D341Med (cell line): ENCODE measurements at places on chromosomes 6 and 20.

DNA sequence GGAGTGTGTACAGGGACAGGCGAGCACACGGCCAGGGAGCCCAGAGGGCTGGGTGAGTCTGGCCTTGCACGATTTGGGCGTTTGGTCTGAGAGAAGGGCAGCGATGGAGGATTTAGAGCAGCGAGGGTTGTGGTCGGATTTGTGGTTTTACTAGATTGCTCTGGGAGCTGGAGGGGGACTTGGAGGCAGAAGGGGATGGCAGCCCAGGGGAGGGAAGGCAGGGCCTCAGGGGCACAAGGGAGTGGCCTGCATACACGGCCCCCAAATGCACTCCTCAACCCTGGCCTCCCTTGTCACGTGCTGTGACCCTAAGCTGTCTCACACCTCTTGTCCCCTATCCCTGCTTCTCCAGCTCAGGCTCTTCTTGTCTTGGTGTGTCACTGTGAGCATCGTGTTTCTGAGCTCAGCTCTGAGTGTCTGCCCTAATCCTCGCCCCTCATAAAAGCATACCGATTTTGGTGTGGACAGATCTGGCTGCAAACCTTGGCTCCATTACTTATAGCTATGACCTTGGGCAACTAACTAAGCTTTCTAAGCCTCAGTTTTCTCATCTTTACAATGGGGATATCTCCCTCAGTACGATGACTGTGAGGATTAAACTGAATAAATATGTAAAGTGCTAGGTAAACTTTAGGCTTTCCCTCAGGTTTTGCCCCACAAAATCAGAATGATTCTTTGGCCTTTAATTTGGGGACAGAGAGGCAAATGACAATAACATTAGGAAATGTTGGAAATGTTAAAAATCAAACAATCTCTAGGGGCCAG is 120.1 kb upstream of the ARMC2 start:
- no peak for DNase-seq

- DNase-seq, result no peak
These were observed 6.4 kb downstream of the SERAC1 start for GRCh38 chr6:158161566-158162254.

- DNase-seq, result no peak
These were observed 293.5 kb downstream of the PRL start for GRCh38 chr6:22003287-22003686.

GRCh38 chr20:13336308-13337089 is 115.4 kb downstream of the ISM1 start:
- no peak for DNase-seq

- DNase-seq, result no peak
These were observed 11.7 kb upstream of the C6orf118 start for GRCh38 chr6:165321150-165321549.

DNA sequence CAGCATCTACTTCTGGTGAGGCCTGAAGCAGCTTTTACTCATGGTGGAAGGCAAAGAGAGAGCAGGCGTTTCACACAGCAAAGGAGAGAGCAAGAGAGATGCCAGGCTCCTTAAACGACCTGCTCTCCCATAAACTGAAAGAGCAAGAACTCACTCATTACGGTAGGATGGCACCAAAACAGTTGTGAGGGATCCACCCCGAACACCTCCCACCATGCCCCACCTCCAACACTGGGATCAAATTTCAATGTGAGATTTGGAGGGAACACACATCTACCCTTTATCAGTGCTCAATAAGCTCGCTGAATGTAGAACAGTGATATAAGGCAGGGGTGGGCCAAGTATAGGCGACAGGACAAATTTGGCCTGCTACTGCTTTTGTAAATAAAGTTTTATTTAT is 244.6 kb downstream of the ESR1 start:
- DNase-seq, result no peak

DNA sequence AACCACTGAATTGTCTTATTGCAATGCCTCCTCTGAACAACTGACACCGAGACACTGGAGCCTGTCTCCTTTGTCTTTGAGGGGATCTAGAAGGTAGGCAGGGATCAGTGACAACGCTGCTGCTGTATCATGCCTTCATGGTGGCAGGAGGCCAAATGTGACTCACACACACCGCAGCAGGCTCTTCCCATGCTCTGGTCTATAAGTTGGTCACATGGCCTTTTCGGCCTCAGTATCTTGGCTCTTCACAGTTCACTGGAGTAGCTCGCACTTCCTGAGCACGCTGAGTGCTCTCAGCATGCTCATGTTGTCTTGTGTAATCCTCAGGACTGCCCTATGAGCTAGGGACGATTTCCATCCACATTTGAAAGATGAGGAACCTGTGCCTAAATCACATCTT is 167.4 kb upstream of the PCSK2 start:
- DNase-seq, result no peak

DNA sequence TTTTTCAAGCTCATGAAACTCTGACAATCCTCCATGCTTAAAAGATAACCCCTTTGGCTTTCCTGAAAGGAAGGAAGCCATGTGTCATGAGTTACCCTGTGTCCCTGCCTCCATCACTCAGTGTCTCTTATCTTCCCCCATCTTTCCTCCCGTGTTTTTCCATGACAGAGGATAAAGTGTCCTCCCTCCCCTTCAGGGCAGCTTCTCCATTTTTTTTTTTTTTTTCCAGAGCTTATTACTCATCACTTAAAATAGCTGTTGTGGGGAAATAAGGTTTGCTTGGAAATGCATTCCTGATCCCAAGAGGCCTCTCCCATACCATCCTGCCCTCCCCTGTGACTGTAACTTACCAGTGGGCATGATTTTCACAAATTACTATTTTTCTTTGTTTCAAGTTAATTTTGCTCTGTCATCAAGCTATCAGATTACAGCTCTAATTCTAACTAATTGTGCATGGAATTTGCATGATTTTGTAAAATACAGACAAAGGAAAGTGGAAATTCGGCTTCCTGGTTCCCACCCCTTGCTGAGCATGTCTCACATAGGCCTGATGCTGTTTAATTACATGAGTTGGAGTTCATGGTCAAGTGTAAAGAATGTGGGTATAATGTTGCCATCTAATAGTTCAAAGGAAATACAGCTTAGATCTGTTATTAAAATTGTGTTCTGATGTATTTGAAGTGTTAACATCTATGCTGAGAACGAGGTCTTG is 614.5 kb upstream of the FLRT3 start:
- DNase-seq, result no peak

DNA sequence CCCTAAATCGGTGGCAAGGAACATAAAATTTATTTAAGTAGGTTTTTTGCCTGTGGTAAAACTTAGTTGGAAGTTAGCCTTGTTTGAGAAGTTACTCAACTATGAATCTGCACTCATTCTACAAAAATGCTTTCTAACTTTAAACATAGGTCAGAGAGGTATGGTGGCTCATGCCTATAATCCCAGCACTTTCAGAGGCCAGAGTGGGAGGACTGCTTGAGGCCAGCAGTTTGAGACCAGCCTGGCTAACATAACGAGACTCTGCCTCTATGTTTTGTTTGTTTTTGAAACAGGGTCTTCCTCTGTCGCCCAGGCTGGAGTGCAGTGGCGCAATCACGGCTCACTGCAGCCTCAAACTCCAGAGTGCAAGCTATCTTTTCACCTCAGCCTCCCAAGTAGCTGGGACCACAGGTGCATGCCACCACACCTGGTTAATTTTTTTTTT is 16.2 kb downstream of the USP49 start:
- no peak for DNase-seq

DNA sequence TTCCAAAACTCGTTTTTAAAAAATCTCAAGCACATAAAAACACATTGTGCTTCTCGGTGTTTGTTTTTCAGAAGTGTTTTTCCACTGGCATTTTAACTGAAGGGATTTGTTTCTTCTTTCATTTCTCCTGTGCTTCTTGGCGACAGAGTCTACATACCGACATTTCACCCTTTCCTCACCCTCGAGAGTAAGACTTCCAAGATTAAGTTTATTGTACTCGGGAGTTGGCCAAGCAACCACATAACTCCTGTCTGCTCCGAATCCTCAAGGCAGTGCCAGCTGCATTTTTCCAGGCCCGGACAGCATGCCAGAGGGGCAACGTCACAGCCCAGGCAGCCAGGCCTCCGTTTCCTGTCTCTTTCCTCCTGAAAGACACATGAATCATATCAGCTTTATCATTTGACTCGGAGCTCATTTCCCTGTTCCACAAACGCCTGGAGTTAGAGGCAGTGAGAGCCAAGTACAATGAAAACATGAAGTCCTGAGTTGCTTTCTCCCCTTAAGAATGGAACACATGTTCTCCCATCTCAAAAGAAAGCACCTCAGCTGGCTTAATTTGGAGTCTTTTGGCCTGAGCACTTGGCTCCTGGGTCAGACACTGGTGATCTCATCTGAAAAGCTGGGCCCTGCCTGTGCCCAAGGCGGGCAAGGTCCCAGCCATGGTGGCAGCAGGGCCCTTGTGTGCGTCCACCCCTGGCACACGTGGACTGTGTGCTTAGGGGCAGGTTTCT is 23.2 kb upstream of the FAM50B start:
- no peak for DNase-seq

GRCh38 chr6:9140951-9141460 is 705.7 kb upstream of the SLC35B3 start:
- no peak for DNase-seq

GRCh38 chr6:107419733-107420132 is 39.6 kb downstream of the PDSS2 start:
- DNase-seq, result no peak

DNA sequence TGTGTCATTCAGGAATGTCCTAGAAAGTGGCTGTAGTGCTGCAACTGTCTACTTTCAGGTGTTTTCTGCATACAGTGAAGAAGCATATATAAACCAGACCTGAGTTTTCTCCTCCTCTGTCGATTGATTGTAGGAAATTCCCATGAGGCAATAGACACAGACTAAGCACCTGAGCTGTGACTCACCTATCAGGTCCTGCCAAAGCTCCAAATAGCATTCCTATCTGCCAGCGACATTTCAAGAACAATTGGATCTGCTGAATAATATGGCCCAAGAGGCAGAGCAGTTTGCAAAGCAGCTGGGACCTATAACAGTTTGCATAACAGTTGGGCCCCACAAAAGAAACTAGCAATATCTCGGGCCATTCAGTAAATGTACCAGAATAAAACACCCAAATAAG is 360.4 kb downstream of the HAO1 start:
- no peak for DNase-seq

- DNase-seq, result peak; percentile 87
These were observed 1.3 kb downstream of the HMGA1 start for GRCh38 chr6:34237722-34238584.

DNA sequence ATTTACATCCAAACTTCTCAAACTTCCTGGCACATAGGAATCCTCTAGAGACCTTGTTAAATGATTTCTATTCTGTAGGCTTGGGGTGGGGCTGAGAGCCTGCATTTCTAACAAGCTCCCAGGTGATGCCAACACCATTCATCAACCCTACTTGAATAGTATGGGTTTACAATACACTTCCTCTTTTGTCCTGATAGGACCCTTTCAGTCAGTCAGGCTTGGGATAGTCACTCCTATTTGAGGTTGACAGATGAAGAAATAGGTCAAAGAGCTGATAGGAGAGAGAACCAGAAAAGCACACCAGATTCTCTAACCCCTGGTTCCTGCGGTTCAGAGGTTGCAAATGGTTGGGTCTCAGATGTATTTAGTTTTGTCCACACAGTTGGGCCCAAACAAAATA is 273.4 kb downstream of the TSHZ2 start:
- DNase-seq, result no peak

- no peak for DNase-seq
These were observed 106.5 kb downstream of the THEMIS start for GRCh38 chr6:127794405-127794804.

DNA sequence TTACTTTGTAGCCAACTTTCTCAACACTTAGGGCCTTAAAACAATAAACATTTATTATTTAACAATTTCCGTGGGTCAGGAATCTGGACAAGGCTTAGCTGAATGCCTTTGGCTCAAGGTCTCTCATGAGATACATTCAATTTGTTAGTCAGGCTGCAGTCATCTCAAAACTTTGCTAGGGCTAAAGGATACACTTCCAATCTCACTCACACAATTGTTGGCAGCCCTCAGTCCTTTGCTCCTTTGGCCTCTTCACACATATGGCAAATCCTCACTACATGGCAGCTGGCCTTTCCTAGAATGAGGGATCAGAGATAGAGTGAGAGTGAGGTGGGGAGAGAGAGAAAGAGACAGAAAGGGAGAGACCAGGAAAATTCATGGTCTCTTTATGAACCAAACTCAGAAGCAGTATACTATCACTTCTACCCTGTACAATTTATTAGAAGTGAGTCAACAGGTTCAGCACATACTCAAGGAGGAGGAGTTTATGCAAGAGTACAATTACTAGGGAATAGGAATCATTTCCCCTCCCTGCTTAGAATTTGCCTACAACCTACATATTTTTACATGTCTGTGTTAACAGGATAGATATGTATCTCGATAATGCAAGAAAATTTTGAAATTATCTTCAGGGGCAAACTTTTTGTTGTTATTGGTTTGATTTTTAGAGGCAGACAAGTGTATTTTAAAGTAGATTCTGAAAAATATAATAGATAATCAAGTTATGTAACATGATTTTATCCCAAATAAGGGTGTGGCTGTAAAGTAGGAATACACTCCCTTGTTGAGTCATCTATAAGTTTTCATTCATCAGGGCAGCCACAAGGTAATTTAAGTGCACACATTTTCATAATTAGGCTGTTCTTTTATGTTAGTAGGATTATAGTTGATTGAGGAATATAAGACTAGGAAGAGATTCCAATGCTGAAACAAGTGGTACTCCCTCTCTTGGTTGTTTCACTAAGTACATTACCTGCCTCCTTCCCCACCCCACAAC is 85.9 kb upstream of the HMGCLL1 start:
- DNase-seq, result no peak

- DNase-seq, result peak; percentile 38
These were observed 601.9 kb downstream of the HTR1B start for GRCh38 chr6:76861403-76861802.

DNA sequence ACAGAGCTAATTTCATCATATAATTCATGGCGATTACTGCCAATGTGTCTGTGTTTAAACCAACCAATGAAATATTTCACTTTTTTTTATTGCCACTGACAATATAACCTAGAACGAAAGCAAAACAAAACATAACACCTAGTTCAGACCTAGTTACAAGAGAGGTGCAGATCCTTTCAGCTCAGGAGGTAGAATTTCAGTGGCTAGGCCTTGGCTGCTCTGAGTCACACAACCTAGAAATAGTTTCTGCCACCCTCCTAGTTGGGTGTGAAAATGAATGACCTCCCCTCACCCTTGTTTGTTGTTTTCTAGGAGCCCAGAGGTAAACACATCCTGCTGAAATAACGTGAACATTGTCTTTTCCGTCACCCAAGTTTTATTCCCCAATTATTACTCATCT is 356.3 kb downstream of the HTR1B start:
- no peak for DNase-seq

DNA sequence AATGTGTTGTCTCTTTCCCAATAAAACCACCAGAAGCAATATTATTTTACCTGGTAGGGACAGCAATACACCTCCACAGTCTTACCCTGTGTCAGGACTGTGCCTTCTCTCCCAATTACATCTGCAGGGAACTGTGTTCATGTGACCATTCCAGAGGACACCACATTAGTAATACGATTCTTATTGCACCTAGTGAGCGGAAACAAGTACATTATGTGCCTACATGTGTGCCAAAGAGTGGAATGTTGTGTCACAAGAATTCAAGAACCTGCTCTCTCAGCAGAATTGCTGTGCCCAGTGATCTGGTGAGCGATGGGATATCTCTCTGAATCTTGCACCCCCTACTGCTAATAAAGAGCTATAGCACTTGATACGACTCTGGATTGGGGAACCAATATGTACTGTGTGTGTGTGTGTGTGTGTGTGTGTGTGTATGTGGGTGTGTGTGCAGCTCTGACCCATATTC is 57.4 kb upstream of the FOXC1 start:
- DNase-seq, result peak; percentile 66
